Activated CD4-positive, alpha-beta T cell treated with anti-CD3 and anti-CD28 coated beads, Interleukin-2, amount 50 U/mL, for 16 hours (primary cell): ENCODE measurements at places on chromosomes 4 and X.

DNA sequence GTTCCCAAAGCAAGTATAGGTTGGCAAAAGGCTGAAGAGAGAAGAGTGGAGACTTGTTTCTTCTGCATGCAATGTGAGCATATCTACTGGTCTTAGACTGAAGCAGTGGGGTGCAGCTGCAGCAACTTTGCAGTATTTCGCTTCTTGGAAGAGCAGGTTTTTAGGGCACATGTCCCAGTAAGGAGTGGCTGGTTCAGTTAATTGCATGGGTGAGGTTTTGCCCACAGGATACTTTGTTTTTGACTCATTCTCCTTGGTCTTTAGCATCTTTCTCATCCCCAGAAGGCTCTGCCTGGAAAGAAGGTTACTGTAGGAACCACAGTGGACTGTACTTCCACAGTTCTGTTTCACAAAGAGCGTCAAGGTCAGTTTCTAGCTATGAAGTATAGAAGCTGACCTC is 68.0 kb upstream of the NR3C2 start:
- DNase-seq: no peak

GRCh38 chrX:47285836-47286320 is 53.1 kb downstream of the USP11 start:
- DNase-seq: no peak

DNA sequence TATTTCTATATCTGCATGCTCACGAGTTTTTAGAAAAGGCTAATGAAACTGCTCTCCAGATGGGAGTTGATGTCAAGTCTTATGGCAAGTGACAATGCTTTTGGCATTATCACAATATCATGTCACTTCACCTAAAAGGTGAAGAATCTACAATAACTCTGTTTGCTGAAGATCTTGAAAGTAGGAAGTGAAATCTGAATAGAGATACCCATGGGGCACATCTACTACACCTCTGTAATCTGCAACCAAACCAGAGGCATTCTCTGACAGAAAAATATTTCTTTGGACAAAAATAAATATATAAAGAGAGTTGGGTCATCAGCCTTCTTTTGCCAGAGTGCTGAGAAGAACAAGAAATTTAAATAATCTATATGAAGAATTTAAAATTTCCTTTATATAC is 3.9 kb upstream of the VAMP7 start:
- DNase-seq: no peak

DNA sequence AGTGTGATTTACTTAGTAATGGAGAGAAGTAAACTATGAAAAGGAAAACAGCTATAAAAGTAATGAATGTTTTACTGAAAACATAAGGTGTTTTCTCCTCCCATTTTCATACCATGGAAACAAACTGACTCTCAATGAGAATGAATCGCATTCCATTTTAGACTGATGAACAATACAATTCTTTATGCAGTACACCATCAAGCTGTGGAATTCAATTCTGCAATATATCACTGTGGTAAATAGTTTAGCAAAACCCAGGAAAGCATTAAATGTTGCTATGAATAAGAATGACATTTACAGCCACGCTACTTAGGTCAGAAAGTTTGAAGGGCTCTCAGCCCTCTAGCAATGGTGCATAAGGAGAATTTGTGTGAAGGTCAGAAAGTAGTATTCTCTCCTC is 7.4 kb downstream of the DCAF8L2 start:
- DNase-seq: no peak

GRCh38 chr4:8350352-8350751 is 80.8 kb downstream of the HTRA3 start:
- no peak for DNase-seq

DNA sequence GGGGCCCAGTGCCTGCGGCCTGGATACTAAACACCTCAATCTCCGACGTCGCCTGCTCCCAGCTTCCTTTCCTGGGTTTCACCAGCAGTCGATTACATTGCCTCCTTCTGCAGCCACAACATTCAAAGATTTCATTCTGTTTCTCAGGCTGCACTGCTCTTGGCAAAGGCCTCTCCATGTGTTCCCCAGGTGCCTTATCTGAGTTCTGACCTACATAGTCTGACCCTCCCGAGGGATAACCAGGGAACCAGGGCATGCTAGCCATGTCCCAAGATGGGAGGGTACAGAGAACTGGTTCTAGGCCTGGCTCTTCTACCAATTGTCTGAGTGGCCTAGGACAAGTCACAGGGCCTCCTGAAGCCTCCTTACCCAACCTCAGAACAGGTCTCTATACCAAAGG is 62.2 kb upstream of the ACSL1 start:
- DNase-seq: no peak

DNA sequence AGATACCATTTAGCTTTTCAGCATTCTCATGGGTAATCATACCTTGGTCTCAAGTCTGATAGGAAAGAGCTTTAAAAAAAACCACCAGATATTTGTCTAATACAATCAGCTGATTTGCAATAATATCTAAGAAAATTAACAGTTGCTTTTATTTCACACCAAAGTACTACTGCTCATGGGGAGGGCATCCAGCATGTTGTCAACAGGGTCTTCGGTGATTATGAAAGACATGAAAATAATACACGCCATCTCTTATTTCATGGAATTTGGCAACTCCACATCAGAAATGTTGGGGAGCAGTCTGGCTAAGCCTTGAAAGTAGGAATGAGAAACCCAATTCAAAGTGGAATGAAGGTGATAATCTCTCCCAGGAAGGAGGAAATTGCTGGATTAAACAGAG is 3.0 kb downstream of the ASB5 start:
- DNase-seq: no peak

DNA sequence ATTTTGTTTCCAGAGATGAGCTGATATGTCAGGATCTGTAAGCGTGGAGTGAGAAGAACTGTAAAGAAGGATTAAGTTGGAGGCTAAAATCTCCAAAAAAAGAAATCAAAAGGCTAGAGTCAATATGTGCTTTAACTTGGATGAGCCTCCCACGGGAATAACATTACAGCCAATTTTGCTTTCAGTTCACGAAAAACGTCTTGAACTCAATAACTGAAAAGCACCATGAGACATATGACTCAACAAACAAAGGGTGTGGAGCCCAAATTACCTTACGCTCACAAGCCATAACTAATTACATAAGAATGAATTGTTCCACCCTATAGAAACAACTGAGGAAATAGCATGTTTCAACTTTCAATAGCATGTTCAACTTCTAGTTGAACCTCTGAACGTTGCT is 22.3 kb downstream of the TMPRSS11D start:
- DNase-seq: no peak
